ENCODE measurements at places on chromosomes 13 and 19.

GRCh38 chr13:98318263-98318878, 141.3 kb upstream of the RNF113B start:
- DNase-seq = no peak

DNA sequence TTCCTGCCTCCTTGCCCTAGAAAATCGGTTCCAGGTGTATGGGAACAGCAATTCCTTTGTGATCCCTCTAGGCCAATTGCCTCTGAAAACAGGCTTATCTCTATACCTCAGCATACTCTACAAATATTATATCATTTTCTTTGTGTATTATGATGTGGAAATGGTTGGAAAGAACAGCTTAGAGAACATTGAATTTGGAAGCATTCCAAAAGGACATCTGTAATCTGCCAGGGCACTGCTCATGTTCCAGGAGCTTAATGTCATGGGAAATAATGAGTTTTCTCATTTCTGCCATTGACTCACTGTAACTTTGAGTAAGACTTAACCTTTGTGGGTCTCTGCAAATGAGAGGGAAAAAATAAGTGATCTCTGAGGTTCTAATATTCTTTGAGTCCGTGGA, 147.3 kb downstream of the UFM1 start:
- DNase-seq = peak; percentile 8

GRCh38 chr13:106246242-106246641, 289.2 kb downstream of the EFNB2 start:
- DNase-seq = no peak

GRCh38 chr19:28862238-28862637, 350.7 kb downstream of the UQCRFS1 start:
- no peak for DNase-seq

Measured in NCI-H1694 treated with DMSO at 0.1 percent for 48 hours (cell line).